Activated CD4-positive, alpha-beta T cell treated with anti-CD3 and anti-CD28 coated beads for 36 hours (primary cell): ENCODE measurements at places on chromosomes 12 and 14.

DNA sequence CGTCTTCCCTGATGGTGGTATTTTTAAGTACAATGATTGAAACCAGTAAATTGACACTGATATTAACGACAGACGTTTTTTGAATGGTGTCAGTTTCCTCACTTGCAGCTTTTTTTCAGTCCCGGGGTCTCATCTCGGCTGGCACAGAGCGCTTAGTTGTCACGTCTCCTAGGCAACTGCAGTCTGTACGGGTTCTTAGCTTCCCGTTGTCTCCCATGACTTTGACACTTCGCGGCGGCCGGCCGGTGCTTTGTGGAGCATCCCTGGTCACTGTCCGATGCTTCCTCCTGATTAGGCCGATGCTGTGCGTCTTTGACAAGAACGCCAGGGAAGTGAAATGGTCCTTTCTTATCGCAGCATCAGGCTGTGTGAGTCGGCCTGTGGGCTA lies 67.4 kb downstream of the ADGRD1 start:
- no peak for DNase-seq

GRCh38 chr12:113135178-113136127 lies at the start of gene RASAL1:
TSS of gene RASAL1 (minus strand) at chr12:113135761. CDS start at chr12:113135462, 299 bp downstream.
- DNase-seq = peak; percentile 96

DNA sequence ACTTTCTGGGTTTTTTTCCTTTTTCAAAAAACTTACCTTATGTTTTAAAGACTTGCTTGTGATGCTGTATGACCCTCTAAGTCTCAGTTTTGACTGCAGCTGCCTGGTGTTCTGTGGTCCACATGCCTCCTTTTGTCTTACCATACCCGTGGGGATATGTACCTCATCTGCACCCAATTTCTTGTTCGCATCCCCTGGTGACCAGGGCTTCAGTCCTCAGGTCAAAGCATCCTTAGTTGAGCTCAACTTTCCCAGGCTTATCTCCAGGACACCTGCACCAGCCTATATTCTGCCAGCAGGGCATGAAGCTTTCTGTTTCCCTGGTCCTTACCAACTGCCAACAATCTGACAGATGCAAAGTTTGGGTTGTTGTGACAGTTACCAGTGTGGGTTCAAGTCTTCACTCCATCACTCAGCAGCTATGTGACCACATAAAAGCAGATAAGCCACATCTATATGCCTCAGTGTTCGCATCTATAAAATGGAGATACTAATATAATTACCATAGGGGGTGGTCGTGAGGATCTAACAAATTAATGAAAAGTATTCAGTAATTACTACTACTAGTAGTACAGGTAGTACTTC lies 94.0 kb downstream of the NTF3 start:
- DNase-seq = no peak

GRCh38 chr14:78130356-78130755 lies 39.8 kb upstream of the NRXN3 start:
- no peak for DNase-seq
